NCI-H2081 treated with DMSO at 0.1 percent for 48 hours (cell line): ENCODE measurements at places on chromosomes 4 and X.

DNA sequence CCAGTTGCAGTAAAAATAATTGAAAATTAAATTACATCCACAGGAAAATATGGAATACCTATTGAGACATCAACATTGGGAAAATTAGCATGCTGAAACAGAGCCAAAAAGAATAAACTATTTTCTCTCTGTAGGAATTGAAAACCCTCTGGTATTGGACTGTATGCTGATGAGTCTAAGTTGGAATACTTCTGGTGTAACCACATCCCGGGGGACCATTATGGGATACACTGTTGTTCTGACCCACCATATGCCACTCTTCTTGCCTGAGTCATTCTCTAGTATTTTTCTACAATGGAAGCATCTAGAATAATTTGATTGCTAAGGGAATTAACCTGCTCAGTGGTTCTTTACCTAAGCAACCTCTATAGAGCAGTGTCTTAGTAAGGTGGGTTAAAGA is 640.7 kb upstream of the AGA start:
- no peak for DNase-seq

DNA sequence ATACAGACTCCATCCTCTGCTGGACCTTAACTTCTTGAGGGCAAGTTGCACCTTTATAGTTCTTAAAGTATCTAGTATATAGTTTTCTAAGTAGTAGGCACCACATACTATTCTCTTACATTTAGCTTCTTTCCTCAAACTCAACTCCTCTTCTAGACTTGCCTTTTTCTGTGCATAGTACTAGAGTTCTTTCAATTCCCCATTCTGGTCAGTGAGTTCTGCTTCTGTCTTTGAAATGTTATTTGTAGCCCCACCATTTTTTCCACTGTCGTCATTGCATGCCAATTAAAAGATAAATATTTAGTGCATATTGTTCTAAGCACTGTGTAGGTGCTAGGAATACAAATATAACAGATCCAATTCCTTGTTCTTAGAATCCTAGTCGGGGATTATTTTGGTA is 31.6 kb downstream of the CDKL5 start:
- DNase-seq: no peak

- DNase-seq: no peak
Measured at GRCh38 chr4:176186671-176187395, 8.6 kb downstream of the SPATA4 start.

DNA sequence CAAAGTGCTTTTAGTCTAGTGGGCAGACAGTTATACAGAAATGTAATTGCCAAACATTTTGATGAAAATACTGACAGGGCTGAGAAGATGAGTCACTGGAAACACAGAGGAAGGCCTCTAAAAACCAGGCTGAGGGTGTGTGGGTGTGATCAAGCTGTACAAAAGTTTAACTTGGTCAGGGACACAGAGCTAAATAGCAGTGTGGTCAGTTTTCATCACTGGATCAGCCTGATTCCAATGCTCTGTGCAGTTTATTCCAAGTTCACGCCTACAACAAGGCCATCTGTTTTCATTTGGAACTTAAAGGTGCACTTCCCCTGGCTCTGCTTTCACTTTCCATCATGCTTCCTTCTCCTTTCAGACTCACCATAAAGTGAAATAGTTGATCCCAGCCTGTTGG is 10.6 kb downstream of the CENPVL3 start:
- no peak for DNase-seq

- no peak for DNase-seq
Measured at GRCh38 chr4:188106454-188106853, 2.9 kb downstream of the TRIML2 start.

GRCh38 chrX:78123190-78123589 is 16.3 kb downstream of the TAF9B start:
- no peak for DNase-seq

DNA sequence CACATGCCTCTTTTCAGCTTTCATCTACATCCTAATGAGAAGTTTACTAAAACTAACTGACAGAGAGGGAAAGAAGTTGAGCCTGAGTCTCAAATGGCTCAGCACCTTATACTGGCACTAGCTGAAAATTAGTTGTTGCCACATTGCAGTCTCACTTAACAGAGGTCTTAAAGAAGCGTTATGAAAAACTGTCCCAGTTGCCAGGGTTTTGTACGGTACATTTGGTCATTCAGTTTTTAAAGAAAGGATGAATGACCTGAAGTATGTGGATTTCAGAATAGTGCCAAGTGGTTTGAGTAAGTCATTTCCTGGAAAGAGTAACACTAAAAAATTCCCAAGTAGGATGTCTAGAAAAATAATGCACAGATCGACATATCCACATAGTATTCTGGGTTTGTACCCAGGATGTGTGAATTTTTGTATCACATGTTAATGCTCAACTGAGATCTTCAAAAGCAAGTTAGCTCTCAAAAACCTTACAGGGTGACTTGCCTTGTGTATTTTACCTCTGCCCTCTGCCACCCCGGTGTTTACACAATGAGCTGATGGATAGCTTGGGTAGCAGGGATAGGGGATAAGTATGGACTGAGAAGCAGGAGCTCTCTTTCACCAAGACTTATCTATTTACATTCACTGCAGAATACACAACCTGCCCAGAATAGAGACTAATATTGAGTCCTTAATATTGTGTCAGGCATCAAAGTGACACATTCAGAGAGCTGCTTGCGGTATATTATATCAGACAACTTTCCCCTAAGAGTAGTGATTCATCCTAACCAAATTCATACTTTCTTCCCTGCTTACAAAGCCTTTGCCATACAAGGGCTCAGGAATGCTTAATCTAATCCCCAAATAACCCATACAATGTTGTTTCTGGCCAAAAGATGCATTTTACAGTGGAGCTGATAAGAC is 1075.7 kb upstream of the PABPC4L start:
- no peak for DNase-seq

- no peak for DNase-seq
Measured at GRCh38 chr4:166077782-166078181, 204.7 kb downstream of the TLL1 start.

GRCh38 chr4:55269470-55269869 is 76.6 kb upstream of the SRD5A3 start:
- DNase-seq: no peak

GRCh38 chr4:35539404-35540055 is 704.8 kb downstream of the ARAP2 start:
- no peak for DNase-seq

- DNase-seq: no peak
Measured at GRCh38 chr4:110867981-110868720, 245.3 kb upstream of the PITX2 start.

- DNase-seq: no peak
Measured at GRCh38 chr4:79476196-79476595, 68.2 kb upstream of the GK2 start.

- DNase-seq: no peak
Measured at GRCh38 chr4:173782660-173783059, 252.6 kb upstream of the HAND2 start.

- DNase-seq: no peak
Measured at GRCh38 chrX:20412871-20413486, 146.3 kb upstream of the RPS6KA3 start.

DNA sequence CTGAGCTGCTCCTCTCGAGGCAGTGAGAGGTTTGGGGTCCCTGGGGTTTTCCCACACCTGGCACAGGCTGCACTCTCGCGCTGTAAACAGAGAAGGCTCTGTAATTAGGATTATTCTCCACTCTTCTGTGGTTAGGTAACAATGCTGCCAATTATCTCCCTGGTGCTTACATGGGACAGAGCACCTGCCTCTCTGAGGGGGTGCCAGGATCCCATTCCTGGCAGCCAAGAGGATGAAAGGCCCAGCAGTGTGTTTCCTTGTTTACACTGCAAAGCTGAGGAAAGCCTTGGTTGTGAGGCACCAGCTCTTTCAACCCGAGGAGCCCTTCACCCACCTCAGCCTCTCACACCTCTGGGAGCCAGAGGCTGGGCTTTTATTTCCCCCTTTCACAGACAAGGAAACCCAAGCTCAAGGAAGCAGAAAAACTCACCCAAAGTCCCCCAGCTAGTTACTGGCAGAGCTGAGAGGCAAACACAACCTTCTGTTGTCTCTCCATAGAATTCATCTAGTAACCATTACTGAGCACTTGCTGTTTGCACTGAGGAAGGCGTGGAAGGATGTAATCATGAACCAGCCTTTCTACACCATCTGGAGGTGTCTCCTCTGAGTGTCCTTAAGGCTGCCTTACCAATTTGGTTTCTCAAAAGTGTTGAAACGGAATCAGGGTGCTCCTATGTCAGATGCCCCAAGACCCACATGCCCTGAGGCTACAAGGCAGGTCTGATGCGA is 39.7 kb upstream of the PROM1 start:
- peak; percentile 98 for DNase-seq

DNA sequence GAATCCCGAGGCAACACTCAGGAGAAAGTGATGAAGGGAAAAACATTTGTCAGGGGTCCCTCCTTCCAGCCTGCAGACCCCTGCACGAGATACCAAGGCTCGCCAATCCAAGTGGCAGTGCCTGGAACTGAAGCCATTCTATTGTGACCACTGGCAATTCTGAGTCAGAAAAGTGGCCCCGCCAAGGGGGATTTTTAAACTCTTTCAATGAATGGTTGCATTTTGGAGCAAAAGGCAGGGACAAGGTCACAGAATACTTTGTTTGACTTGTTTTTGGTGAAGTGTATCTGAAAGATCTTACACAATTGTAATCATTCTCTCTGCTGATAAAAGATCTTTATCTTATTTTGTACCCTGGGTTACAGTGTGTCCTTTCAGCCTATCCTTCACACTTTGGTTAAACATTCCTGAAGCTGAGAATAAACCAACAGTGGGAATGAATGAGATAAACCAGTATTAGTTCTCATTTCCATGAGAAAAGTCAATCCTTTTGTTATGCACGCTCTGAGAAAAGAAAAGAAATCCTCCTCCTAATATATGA is 115.9 kb upstream of the PDLIM3 start:
- no peak for DNase-seq

DNA sequence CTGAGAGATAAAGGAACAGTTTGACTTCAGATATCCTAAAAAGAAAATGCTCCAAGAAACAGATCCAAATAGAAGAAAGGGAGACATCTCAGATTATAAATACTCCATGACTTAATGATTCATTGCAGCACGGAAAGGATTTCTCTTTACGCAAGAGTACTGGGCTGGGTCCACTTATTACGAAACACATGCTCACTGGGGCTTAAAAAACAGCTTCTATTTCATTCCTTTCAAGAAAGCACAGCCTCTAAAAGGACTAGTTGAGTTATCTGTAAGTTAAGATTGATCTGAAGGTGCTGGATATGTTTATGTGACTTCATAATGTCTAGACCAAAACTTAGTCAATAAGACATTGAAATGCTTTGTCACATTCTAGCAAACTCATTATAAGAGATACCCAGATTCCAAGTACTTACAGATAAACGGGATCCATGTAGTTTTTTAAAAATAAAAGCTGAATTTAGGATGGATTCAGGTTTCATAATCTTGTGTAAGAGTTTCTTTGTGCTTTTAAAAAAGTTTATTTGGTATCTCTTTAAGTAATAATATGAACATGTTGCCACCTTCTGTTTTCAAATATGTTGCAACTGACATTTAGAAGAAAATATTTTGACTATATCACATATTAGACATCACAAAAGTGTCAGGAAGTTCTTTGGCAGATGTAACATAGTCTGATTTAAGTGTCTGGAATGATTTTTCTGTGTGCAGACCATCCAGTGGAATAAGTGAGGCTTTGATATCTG is 109.5 kb upstream of the MYOZ2 start:
- DNase-seq: no peak

DNA sequence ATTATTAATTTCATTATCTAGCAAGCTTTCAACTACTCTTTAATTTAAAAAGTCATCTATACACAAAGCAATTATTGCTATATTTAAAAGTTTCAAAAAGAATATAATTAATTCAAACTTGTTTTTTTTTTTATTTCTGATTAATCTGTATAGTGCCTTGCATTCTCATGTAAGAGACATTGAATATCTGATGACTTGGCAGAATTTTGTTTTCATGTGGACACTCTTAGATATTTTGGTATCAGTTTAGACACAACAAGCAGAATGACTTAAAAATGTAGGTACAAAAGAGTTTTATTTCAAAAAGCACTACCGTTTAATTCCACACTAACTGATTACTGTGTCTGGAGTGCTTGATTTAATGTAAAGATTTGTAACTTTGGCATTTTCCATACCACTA is 1129.6 kb downstream of the PDHA2 start:
- DNase-seq: no peak

GRCh38 chr4:30717208-30718020 is 2.8 kb upstream of the PCDH7 start:
- DNase-seq: no peak
